Karpas-422 (cell line): ENCODE measurements at places on chromosomes 2 and 18. TPM values are rescaled to one million over a fixed set of nuclear protein-coding genes. Genes with fewer than 3 reads are reported as not detected.
A peak's percentile ranks its signal among the peaks of the same experiment; 100 is the strongest.

DNA sequence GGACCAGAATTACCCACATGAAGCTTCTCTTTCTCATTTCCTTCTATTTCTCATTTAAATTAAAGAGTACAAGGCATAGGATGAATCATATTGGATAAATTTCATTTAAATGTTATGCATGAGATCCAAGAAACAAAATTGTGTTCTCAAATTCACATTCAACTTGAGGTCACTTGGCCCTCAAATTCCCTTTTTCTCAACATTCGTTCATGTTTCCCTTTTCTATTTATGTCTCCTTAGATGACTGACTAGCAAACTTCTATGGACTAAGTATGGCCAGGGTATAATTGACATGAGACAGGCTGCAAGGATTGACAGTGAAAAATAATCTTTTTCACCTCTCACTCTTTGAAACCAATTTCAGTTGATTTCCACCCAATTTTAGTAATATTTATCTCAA is 4.0 kb upstream of the LDLRAD4 start:
- DNase-seq = no peak

DNA sequence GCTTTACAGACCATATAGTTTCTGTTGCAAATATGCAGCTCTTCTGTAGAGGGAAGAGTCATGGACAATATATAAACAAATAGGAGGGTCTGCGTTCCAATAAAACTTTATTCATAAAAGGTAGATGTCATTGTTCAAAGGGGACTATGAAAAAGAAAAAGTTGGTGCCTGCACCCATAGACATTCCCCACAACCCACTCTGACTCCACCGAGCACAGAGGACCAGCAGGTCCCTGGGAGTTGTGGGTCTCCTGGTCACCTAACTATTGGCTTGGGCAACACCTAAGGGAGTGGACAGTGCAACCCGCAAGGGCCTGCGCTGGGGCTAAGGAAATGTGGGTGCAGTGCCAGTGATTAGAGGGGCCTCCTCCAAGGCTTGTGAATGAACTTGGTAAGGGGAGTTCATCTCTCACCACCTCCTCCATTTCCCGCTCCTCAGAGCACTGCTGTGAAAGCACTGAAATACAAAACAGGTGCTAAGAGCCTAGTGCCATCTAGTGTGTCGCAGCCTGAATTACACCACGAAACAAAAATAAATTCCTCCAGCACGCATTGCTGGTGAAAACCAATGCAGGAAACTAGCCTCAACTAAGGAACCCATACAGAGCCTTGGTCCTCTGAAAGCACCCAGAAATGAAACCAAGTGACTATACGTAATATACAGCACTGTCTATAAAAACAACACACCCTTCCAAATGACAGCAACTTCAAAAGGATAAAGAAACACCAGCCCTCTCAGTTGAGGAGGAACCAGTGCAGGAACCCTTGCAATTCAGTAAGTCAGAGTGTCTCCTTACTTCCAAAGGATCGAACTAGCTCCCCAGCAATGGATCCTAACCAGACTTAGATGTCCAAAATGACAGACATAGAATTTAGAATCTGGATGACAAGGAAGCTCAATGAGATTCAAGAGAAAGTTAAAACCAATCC is 166.6 kb downstream of the RNF144A start:
- DNase-seq = peak; percentile 82

RMND5A gene
- 176 and 180 TPM in 2 replicates for total RNA-seq

CTDSP1 gene
- total RNA-seq = 46.3 and 72.6 TPM in 2 replicates

GRCh38 chr2:8263901-8264300 is 418.0 kb upstream of the ID2 start:
- no peak for DNase-seq

GRCh38 chr2:70553334-70553583 is 367 bp downstream of the TGFA start:
- DNase-seq = no peak

- DNase-seq = no peak
Measured at GRCh38 chr2:191895743-191896142, 48.9 kb upstream of the CAVIN2 start.

DNA sequence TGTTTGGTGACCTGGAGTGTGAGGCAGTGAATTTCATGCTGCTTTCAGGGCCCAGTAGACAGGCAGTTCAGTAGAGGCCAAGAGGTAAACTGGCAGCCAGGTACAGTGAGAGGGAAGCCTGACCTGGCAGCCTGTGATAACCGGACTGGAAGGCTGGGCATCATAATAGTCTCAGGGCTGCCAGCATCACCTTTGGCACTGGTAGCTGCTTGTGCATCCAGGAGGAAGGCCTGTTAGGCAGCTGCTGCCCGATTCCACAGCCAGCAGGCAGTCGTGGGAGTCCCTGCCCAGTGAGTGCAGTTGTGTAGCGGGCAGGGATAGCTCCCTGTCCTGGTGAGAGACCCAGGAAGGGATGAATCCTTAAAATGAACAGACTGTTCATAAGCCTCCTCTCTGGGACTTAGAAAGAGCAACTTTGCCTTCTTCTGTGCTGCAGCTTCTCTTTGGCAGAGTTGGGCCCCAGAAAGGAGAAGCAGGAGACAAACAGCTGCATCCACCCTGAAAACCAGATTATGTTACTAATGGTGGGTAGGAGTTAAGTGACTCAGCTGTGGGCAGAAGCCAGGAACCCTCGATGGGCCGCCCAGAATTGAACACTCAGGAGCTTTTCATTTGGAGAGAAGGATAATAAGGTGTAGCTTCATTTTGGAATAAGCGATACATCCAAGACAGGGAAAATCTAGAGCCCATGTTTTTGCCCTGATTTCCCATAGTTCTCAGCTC is 8.1 kb upstream of the GPBAR1 start:
- DNase-seq = no peak

GRCh38 chr18:51943281-51943680 is 396.7 kb upstream of the DCC start:
- no peak for DNase-seq

DNA sequence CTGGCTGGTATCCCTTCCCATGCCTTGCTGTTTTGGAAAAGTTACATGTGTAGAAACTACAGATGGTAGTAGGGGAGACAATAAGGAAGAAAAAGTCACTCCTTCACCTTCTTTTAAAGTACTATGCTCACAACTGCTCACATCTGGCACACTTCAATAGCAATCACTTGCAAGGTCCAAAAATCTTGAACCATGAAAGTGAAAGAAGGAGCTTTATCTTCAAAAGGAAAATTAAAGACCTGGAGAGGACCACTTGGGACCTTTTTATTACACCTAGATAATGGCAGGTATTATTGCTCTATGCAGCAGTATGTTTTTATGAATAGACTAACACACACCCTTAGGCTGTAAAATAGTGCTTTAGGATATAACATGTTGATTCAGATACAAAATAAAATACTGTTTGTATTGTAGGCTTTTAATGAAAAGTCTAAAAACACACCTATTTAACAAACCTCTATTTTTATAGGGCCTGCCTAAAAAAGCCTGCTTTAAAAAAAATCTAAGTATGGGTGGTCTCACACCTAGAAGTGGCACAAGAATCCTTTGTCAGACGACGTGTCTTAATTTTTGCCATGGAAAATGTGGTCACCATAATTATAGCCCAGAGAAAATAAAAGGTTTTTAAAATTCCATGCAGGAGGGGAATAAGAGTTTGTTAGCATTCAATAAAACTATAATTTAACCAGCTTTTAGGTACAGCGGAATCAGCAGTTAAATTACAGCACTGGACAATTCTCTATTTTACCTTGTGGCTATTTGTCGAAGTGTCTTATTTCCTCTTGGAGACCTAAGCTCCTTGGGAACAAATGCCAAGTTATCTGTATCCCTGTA is 124.0 kb downstream of the BCL2 start:
- DNase-seq = no peak

DNA sequence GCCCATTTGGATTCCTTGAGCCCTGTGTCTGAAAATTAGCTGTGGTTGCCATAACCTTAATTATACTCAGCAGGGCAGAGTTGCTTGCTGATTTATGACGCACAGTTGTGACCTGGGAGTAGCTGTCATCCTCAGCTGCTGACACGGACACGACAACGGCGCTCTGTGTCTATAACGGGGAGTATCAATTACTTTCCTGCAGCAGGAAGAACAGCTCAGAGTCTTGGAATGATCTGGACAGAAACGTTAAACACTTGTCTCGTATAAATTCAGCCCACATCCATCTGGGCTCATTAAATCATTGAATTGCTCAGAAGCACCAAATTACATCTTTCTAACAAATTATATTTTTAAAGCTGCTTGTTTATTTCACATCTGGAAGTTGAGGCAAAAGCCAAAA is 116.3 kb downstream of the SEPTIN10 start:
- no peak for DNase-seq

SULT1C4 gene
- total RNA-seq = not detected in 2 replicates
